ENCODE measurements at places on chromosomes 3 and 15. TPM values are rescaled to one million over a fixed set of nuclear protein-coding genes. Genes with fewer than 3 reads are reported as not detected.
A peak's percentile ranks its signal among the peaks of the same experiment; 100 is the strongest.

DNA sequence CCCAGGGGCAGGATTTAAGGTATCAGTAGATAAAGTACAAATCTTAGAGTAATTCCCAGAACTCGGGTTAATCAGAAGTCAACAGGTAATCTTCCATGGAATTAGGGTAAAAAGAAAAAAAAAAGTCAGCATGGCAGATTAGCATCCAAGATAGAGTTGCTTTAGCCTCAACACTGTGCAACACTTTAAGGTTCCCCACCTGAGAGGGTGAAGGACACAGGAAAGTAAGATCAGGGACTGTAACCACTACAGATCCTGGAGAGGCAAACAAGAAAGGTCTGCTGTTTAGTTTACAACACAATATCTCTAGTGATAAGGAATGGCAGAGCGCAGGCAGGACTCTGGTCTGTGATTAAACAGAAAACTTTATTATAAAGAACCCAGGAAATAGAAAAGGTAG is 4.1 kb upstream of the PHLDB2 start:
- no peak for DNase-seq

DNA sequence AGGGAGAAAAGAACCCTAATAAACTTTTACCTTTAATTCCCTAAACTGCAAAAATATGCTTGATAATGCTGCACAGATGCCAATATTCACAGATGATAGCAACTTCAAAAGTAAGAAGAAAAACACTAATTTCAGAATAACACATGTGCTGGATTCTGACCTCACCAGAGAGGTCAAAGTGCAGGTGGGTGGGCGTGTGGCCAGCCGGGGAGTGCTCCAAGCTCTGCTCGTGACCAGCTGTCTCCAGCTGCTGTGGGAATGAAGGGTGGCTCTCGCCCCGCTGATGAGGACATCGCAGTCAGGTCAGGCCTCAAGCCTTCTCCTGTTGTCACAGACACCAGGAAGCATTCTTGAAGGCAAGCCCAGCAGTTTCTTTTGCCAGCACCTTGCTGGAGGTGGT is 57.1 kb downstream of the ADAMTS17 start:
- peak; percentile 68 for DNase-seq

DNA sequence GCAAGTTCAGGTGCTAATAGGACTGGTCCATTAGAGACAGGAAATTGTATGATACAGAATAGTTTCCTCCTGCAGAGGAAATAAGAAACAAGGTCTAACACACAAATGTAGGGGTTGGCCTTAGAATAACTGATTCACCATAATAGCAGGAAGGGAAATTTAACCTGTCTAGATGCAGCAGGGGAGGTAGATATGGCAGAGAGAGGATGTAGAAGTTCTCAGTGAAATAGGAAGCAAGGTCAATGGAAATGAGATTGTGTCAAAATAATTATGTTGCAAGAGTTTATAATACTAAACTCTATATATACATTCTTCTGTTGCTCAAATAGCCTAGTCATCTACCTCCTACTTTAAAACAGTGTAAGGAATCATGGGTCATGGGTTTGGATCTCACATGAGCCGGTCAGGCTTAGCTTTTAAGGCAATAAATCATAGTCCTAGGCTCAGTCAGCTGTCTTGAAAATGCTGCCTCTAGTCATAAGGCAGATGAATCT is 17.0 kb downstream of the BCL2A1 start:
- no peak for DNase-seq

- peak; percentile 60 for DNase-seq
Measured at GRCh38 chr3:57983734-57984518, 24.3 kb upstream of the FLNB start.

DNA sequence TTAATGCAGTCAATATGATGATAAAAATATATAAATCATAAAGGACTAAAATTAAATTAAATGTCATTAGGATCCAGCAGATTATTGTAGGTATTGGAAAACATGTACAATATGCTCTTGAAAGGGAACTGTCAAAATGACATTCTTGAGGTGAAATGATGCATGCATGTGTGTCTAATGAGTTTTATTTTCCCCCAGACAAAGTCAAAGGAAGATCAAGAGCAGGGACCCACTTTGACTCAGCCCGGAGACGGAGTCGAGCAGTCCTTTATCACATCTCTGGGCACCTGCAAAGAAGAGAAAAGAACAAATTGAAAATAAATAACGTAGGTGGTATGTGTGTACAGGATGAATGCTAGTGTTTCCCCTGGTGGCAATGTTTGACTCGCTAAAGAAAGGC is 194.1 kb downstream of the KCNH8 start:
- no peak for DNase-seq

GRCh38 chr3:194806991-194807630 is 121.4 kb downstream of the FAM43A start:
- DNase-seq = no peak

GRCh38 chr15:28132524-28133275 is 33.6 kb upstream of the OCA2 start:
- no peak for DNase-seq

DNA sequence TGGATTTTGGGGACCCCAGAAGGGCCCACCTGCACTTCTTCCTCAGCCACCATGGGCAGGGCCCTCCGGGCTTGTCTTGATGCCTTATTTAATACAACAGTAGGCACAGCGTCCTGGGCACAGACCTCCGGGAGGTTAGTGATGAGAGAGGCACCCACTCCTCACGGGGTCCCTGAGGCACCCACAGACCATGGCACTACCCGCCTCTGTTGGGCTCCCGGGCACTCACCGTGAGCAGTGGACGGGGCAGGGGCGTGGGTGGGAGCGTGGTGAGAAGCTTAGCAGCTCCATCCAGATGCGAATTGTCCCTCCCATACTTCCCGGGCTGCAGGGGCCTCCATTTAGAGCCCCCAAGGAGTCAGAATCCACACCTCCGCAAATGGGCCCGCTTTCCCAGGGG is 317 bp upstream of the MESP2 start:
- no peak for DNase-seq

- no peak for DNase-seq
Measured at GRCh38 chr3:142650001-142650693, 54.0 kb downstream of the PLS1 start.

GRCh38 chr3:107258300-107258699 is 118.9 kb upstream of the CCDC54 start:
- no peak for DNase-seq

GRCh38 chr3:16482770-16483531 is 30.5 kb downstream of the RFTN1 start:
- DNase-seq = no peak

DNA sequence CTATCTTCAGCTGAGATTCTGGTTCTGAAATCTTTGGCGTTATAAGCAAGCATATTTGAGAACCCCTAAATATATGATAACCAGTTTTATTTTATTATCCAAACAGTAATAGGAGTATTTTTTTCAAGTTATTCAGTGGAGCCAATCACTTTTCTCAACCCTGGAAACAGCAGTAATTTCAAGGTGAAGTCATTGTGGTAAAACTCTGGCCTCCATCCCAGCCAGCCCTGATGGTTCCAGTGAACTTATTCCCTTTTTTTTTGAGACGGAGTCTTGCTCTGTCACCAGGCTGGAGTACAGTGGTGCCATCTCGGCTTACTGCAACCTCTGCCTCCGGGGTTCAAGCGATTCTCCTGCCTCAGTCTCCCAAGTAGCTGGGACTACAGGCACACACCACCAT is 545.4 kb upstream of the IL12A start:
- no peak for DNase-seq

DNA sequence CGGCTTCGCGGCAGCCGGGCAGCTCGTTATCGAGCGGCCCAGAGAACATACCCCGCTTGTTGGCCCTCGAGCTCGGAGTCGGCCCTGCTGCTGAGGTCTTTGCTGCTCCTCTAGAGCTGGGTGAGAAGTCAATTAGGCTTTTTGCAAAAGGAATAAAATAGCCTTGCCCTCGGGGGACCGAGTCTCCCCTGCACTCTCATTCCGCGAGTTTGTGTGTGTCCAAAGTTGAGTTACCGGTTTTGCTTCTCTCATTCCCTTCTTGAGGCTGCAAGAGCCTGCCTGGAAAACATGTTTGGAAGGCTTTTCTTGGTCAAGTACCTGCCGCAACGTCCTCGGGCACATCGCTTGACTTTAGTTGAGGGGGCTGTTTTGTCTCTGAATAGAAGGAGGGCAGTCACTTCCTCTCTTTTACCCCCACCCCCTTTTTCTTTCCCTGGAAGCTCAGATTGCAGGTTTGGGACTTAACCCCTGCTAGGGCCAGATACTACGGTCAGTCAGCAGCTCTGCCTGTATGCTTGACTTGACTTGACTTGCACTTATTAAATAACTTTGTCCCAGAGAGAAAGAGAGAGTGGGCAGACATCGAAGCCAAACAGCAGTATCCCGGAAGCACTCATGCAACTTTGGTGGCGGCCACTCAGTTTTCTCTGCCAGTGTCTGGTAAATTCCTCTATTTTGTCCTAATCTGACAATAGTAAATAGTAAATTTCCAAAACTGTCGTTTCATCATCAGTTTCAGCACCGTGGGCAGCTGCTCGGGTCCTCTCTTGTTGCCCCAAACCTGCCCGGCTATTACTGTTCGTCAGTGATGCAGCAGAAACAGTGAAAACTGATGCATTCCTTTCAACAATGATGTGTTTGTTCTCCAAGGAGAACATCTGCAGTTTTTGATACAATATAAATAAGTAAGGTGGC is 609 bp downstream of the RNF13 start:
- DNase-seq = peak; percentile 44

GRCh38 chr15:56017920-56018319 is 24.5 kb upstream of the NEDD4 start:
- DNase-seq = no peak

DNA sequence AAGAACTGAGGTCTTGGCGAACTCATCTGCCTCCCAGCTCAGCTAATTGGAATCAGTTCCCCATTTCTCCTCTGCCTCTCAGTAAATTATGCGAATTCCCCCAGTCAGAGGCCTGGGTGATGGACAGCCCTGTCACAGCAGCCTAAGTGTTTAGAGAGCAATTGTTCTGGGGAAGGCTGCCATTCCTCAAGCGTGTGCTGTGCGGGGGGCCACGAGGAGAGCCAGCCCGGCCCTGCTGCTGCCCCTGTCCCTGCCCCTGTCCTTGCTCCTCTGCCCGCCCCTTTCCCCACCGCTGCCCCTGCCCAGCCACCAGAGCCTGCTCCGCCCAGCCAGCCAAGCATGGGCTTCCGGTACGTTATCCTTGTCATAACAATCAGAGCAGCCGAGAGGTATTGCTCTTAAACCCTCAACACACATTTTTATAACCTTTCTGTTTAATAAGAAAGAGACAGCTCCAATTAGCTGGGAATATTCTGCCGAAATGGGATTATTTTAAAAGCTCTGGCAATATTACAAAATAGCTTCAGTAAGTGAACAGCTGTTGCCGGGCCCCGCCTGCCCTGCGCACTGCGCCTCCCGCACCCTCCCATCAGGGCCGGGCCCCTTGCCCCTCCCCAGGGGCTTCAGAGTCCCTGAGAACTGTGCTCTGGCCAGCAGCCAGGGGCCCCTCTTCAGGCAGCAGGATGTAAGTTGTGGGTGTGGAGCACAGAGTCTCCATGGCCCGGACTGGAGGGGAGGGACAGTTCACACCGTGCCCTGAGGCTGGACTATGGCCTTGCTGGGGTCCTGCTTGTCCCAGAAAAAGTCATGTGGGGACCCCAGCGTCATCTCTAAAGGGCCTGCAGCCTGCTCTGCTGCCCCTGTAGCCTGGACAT is 12.4 kb upstream of the CACNA2D2 start:
- DNase-seq = peak; percentile 60

- DNase-seq = no peak
Measured at GRCh38 chr15:70995383-70995970, 102.9 kb downstream of the LRRC49 start.

DNA sequence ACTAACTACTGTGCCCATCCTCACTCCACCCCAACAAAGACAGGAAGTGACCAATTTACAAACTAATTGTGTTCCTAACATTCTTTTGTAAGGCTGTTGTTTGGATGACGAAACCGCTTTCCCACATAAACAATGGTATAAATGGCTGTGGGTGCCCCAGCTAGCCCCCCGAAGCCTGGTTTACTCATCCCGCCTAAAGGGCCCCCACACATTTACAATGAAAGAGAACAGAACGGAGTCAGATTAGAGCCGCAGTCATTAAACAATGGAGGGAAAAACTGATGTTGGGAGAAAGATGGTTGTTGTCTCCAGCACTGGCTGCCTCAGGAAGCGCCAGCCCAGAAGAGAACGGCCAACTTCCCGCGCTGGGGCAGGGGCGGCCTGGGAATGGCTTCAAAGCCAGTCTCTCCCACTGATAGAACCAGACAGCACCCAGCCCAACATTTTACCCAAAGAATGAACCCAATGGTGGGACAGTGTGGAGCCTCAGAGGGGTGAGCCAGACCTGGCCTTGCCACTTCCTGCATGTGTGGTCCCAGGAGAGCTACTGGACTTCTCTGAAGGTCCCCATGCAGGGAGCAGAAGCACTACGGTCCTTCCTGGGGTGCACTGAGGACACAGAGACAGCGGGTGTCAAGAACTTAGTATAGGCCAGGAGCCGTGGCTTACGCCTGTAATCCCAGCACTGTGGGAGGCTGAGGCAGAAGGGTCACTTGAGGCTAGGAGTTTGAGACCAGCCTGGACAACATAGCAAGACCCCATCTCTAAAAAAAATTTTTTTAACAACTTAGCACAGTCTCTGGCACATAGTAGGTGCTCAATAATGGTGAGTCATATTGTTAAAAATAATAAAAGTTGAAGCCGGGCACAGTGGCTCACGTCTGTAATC is 75.8 kb upstream of the GATA2 start:
- no peak for DNase-seq

DNA sequence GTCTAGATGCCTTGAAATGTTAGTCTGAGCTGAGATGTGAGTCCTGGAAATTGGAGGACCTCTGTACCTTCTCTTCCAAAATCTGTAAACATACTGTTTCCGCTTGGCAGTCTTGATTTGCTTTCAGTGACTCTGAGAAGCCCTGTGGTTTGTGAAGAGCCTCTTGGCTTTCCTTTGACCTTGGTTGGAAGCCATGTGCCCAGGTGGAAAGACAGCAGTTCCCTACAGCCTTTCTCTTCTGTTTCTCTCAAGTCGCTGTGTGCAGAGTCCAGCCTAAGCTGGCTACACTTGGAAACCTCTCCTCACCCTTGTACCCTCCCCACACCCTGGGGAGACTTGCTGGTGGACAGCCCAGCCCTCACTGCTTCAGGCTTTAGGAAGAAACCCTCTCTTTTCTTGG is 129.8 kb upstream of the CTDSPL start:
- no peak for DNase-seq

DNA sequence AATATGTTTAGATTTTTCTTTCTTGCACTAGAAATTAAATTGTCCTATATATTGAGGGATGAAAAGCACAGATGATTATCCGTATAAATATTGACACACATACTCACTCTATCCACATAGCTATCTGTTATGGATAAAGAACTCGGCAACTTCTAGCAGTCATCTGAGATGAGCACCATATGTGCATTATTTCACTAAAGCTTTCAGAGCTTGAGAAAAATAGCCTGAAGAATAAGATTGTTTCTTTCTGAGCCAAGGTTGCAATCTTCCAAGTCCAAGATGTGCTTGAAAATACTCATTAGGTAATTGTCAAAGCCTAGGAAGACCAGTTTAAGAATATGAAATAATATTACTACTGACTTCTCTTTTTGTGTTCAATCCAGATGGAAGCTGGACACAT is 40.5 kb downstream of the COL8A1 start:
- no peak for DNase-seq

- DNase-seq = no peak
Measured at GRCh38 chr3:32104492-32104891, 1.9 kb upstream of the GPD1L start.

SLC6A1 gene
- 14.7 TPM for total RNA-seq

DLEC1 gene
- 40.8 TPM for total RNA-seq

PLIN1 gene
- total RNA-seq = 9.1 TPM

TEX55 gene
- total RNA-seq = 158 TPM

LRRC34 gene
- total RNA-seq = 9.7 TPM

IL1RAP gene
- 3.2 TPM for total RNA-seq

PLSCR2 gene
- total RNA-seq = 6.5 TPM

FAM98B gene
- total RNA-seq = 15.6 TPM

DUOX2 gene
- 1.2 TPM for total RNA-seq

RFC4 gene
- total RNA-seq = 26.2 TPM

Measured in testis (tissue), 5 donors.